ENCODE measurements at places on chromosomes 5 and 9.

DNA sequence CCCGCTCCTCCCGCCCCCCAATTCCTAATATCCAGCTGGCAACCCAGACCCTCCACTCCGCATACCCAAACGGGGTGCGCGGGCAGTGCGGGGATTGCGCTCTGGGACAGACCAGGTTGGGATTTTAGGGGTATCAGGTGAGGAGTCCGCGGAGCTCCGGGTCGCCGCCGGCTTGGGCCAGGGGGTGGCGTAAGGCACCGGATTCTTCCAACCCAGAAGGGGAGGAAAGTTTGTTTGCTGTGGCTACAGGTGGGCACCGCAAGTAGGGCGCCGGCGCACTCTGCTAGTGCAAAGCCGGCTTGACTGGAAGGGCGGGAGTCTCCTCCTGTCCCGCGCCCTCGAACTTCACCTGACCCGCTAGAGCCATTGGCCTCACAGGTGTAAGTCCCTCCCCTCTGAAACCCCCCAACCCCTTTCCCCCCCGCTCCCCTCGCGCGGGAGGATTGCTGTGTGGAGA, 709 bp downstream of the IQGAP2 start:
- DNase-seq: peak; percentile 56

GRCh38 chr9:128894764-128895163, 12.8 kb downstream of the LRRC8A start:
- DNase-seq: no peak

- no peak for DNase-seq
These were observed 586.1 kb upstream of the CDH6 start for GRCh38 chr5:30607301-30607894.

- DNase-seq: no peak
These were observed 435.4 kb downstream of the ZSWIM6 start for GRCh38 chr5:61767231-61768080.

DNA sequence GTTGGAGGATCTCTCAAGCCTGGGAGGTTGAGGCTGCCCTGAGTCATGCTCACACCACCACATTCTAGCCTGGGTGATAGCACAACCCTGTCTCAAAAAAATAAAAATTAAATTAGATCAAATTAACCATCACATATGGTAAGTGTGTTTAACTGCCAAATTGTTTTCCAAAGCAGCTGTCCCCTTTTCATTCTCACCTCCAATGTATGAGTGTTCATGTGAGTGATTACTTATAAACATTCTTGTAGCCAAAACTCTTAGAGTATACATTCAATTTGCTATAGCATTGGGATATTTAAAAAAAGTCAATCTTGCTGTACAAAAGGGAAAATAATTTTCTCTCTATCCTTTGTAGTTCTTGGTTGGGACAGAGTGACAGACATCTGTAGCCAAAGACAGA, 53.4 kb upstream of the SNAPC3 start:
- no peak for DNase-seq

DNA sequence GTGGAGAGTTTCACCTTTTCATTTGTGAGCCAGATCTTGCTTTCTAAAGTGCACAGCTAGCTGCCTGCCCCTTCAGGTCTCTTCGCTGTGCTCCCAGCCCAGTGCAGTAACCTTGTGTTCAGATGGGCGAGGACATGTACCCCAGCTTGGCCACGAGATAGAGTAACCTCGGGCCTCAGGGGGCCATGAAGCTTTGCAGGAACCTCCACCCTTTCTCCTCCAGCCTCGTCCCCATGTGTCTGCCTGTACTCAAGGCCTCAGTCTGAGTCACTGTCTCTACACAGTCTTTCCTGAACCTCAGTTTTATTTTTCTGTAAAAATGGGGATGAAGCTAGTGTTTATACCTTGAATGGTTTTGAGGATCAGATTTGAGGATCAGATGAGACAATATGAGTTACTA, 37.9 kb downstream of the ERGIC1 start:
- peak; percentile 27 for DNase-seq

DNA sequence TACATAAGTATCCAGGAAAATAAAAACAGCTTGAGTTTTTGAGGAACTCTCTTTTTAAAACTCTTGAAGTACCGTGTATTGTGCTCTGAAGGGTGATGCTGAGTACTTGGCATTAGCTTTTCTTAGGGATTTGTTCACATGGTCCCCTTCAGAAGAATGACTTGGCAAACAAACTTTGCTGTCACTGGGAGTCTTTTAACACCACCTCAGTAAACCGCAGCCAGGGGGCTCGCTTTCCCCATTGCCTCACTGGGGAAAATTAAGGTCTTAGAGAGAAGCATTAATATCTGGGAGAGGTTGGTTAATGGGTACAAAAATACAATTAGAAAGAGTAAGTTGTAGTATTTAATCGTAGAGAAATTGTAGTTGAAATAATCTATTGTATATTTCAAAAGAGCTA, 105.9 kb upstream of the DAP start:
- no peak for DNase-seq

GRCh38 chr5:125486634-125487033, 740.2 kb upstream of the ZNF608 start:
- DNase-seq: no peak

- DNase-seq: no peak
These were observed 119.6 kb downstream of the SGCD start for GRCh38 chr5:156446526-156446925.

DNA sequence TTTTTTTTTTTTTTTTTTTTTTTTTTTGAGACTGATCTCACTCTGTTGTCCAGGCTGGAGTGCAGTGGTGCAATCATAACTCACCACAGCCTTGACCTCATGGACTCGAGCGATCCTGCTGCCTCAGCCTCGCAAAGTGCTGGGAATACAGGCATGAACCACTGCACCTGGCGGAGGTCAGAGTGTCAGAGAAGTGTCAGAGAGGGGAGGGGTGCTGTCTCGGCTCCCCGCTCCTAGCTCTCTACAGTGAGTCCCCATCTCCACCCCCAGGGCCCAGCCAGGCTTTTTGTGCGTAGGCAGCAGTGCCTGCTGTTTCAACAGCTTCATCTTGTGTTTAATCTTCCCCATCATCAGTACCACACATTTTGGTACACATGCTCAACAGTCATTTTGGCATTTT, 38.3 kb downstream of the SAR1B start:
- no peak for DNase-seq

DNA sequence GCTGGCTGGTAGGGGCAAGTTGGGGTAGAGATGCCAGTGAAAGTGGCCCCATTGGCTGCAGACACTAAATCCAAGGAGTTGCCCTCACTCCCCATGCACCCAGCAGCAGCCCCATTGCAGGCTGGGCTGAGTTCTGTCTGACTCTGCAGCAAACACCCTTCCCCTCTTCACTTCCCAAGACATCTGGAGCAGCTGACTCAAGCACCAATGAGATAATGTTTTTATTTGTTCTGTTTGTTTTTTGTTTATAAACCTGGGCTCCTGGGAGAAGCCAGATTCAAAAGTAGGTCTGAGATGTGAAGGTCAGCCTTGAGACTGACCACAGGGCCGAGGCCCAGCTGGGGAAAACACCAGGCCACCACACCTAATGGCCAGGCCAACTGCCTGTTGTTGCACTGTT, 545.9 kb upstream of the KLF4 start:
- no peak for DNase-seq

GRCh38 chr5:103927739-103928138, 365.1 kb upstream of the NUDT12 start:
- DNase-seq: no peak

DNA sequence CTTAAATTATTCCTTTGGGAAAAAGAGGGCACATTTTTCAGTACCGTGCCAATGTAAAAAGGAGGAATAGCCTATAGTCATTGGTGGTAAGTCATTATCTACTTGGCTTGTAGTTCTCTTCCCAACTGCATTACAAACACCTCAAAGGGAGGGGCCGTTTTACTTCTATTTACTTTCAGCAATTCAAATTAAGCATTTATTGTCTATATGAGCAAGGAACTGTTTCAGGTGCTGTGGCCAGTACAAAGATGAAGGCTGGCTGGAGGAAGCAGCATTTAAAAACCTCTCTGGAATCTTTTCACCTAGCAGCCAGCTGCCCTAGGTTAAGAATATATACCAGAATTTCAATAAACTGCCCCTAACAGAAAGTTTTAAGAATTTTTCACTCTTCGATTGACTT, 48.9 kb downstream of the SEMA6A start:
- DNase-seq: no peak

All from suppressor macrophage treated with lipopolysaccharide for 1 hour (primary cell).